Lung (tissue), 17 donors: ENCODE measurements at places on chromosomes 12 and 14. TPM values are rescaled to one million over a fixed set of nuclear protein-coding genes. Genes with fewer than 3 reads are reported as not detected.

GRCh38 chr12:105212438-105212837 is 23.5 kb downstream of the APPL2 start:
- H3K27ac ChIP-seq: no peak overlapping the region
- H3K4me3 ChIP-seq: no peak overlapping the region
- no peaks in the 10 kb centered on the region for H3K4me1 ChIP-seq
- peaks cover 30% of the 10 kb centered on the region for H3K36me3 ChIP-seq
- DNase-seq: no peak

Gene TMED10
- 398 TPM for total RNA-seq

Gene ARHGDIB
- 250 TPM for total RNA-seq

Gene FZD10
- total RNA-seq: 1.8 TPM

GRCh38 chr12:130642856-130643255 is 73.2 kb downstream of the RIMBP2 start:
- H3K4me3 ChIP-seq: no peak overlapping the region
- H3K36me3 ChIP-seq: no peaks in the 10 kb centered on the region
- H3K27me3 ChIP-seq: peaks cover 2% of the 10 kb centered on the region
- DNase-seq: no peak
- no peaks in the 10 kb centered on the region for H3K4me1 ChIP-seq
- no peak overlapping the region for H3K27ac ChIP-seq

DNA sequence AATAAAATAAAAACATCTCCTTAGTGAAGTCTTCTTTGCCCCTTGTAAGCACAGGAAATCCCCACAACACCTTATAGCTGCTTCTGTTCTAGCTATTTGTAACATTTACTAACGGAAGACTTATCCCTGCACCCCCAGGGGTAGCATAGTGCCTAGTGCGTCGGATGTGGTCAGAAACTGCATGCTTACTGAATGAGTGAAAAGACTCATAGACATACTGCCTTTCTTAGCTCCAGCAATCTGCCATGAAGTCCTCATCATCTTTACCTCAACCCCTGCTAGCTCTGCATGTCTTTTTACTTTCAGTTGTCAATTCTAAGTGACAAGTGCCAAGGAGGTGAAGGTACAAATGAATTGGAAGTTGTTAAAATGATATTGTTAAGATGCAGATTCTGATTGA is 12.9 kb downstream of the RIOX1 start:
- peaks cover 2% of the 10 kb centered on the region for H3K36me3 ChIP-seq
- no peak overlapping the region for H3K27ac ChIP-seq
- DNase-seq: no peak
- H3K4me3 ChIP-seq: no peak overlapping the region
- H3K4me1 ChIP-seq: no peaks in the 10 kb centered on the region

Gene TAS2R13
- total RNA-seq: 1.7 TPM

DNA sequence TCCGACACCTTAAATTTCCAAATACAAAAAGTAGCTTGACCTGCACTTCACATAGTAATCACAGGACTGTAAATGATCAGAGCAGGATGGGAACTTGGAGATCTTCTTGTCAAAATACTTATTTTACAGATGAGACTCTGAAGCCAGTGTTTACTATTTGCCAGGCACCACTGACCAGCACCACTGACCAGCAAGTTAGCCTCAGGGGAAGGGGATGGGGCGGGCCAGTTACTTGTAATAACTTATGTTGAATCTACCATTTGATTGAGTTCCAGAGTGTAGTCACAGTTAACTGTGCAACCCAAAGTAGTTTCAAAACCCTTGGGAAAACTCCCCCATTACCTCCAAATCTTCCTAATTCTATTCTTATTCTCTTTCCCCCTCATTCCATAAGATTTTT is 278.4 kb downstream of the PCNX1 start:
- no peaks in the 10 kb centered on the region for H3K36me3 ChIP-seq
- H3K4me3 ChIP-seq: no peak overlapping the region
- H3K27me3 ChIP-seq: no peaks in the 10 kb centered on the region
- H3K4me1 ChIP-seq: peaks cover 16% of the 10 kb centered on the region
